ENCODE measurements at places on chromosomes 5 and 9.
A peak's percentile ranks its signal among the peaks of the same experiment; 100 is the strongest.

DNA sequence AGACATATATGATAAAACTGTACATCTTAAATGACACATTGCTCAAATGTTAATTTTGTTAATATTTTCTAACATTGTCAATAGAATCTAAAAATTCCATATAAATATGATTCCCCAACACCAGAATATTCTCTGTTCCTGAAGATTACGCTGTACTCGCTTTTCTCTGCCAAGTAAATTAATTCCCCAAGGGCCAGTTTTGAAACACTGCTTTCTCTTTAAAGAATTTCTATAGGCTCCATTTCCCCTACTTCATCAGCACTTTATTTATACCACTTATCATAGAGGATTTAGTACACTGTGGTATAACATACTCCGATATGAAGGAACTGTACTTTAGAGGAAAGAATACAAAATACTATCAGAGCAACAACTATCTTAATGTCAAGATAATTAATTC is 101.4 kb upstream of the ACOT12 start:
- DNase-seq: no peak

- DNase-seq: peak; percentile 59
Measured at GRCh38 chr9:98807814-98808195, 335 bp downstream of the GALNT12 start.

- DNase-seq: no peak
Measured at GRCh38 chr9:99253772-99254431, 31.8 kb downstream of the SEC61B start.

DNA sequence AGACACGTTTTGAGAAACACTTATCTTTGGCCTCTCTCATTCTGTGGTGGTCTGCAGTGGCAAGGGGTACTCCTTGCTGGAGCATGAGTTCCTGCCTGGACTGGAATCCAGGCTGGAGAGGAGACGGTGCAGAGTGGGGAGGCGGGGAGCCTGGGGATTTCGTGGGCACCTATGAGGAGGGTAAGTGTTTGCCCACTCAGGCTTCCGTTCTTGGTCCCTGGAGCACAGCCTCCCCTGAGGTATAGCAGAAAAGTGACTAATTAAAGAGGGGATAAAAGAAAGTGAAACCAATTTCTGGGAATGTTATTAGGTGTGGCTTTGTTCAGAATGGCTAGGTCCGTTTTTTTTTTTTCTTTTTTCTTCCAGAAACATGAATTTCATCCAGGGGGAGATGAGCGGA is 90.8 kb downstream of the ARHGAP26 start:
- DNase-seq: no peak

DNA sequence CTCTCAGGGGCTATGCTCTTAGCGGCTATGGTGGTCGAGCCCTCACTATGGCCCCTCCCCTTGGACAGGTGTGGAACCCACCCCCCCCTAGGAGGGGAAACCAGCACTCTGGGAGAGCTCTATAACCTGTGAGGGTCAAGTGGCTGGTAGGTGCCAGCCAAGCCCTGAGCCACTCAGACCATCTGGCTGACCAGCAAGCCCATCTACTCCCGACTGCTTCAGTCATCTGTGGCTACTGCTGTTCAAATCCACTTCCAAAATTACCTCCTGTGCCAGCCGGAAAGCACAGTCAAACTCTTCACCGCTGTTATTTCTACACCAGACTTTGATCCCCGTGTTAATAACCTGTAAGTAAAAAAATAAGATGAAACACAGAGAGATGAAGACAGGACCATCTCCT is 28.5 kb downstream of the NSUN2 start:
- DNase-seq: no peak

- DNase-seq: no peak
Measured at GRCh38 chr9:35651956-35652828, 1.5 kb upstream of the SIT1 start.

- DNase-seq: no peak
Measured at GRCh38 chr9:68919661-68920060, 94.3 kb downstream of the PRKACG start.

- no peak for DNase-seq
Measured at GRCh38 chr9:104506565-104506964, 2.5 kb downstream of the OR13F1 start.

- DNase-seq: no peak
Measured at GRCh38 chr5:176608937-176609723, 826 bp downstream of the GPRIN1 start.

GRCh38 chr9:38406476-38407186 is 14.1 kb downstream of the ALDH1B1 start:
- DNase-seq: no peak

GRCh38 chr5:84251503-84251902 is 133.2 kb downstream of the EDIL3 start:
- no peak for DNase-seq

- no peak for DNase-seq
Measured at GRCh38 chr9:95494022-95494415, 22.8 kb downstream of the PTCH1 start.

DNA sequence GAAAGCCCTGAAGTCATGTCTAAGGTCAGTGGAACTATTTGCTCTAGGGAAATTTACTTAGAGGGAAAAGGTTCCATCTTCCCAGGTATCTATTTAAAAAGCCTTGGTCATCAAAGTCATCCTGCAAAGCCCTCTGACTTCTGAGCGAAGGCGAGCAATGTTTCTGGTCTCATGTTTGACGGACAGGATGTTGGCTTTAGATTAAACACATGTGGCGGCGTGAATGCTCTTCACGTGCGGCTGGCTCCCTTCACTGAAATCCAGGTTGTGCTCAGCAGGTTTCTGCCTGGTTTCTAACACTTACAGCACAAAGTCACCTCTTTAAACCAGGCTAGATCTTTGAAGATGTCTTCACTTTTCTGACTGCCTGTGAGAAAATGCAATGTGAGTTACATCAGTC is 5.7 kb upstream of the ZBTB34 start:
- no peak for DNase-seq

DNA sequence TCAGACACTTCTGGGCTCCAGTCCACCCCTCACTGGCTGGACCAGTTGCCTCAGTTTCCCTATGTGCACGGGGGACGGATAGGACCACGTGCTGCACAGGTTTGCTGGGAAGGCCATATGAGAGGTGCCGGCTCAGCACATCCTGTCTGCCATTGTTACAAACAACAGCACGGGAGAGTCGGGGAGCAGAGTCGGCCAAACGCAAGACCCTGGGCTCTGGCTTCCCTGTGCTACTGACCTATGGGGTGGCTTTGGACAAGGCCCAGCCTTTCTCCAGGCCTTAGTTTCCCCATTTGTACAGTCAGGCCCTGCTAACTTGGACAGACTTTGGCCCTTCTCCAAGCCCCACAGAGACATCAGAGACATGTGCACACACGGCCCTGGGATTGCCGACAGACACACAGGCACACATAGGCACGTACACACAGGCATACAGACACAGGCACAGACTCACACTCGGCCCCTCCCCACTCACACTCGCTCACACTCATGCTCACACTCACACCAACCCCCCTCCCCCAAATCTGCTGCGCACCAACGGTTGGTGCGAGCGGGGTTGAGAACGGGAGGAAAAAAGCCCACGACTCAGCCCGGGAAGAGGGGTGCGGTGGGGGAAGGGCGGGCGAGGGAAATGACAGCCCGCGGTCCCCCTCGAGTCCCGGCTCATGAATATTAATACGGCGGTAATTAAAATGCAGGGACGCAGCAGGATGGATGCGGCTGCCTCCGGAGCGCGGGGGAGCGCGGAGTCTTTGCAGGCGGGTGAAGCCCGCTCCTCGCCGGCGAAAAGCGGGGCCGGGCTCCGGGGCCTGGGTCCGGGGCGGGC is 133.0 kb downstream of the C9orf50 start:
- DNase-seq: no peak

DNA sequence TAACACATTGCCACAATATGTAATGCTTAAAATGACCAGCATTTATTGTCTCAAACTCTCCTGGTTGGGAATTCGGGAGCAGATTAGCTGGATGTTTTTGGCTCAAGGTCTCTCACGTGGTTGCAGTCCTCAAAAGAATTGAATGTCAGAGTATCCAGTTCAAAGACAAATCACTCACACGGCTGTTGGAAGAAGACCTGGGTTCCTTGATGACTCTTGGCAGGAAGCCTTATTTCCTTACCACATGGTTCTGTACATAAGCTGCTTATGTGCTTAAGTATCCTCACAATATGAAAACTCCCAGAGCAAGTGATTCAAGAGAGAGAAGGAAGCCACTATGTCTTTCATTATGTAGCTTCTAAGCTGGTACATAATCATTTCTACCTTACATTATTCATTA is 230.3 kb upstream of the PTPRD start:
- no peak for DNase-seq

DNA sequence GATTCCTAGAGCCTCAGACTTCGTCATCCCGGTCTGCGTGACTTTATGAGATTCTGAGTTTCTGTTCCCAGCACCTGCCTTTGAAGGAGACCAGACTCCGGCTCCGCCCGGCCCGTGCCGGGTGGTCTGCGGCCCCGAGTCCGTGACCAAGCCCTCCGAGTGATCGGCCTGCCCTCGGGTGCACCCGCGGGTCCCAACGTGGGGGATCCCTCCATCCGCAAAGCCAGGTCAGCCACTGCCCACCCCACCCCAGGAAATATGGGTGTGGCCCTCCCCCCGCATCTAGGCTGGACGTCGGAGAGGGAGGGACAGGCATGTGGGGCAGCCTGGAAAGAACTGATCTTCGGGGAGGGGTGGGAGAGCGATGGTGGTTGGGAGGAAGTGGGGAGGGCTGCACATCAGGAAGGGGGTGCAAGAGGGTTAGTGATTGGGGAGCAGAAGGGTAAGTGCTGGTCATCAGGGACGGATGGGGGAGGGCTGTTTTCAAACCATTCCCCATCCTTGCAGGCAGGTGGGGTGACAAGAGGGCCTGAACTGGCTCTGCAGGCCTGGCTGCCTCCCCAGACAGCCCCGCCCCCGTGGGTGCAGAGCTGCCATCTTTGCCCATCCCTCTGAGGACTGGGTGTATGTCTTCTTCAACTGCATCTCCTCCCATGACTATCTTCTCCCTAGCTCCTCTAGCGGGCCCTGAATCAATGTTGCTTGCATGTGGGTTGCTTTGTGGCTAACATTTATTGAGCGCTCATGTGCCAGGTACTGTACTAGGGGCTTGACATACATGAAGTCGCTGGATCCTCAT is 747 bp downstream of the LRSAM1 start:
- DNase-seq: peak; percentile 70

- no peak for DNase-seq
Measured at GRCh38 chr5:160846642-160847041, 5.4 kb downstream of the ATP10B start.

- DNase-seq: no peak
Measured at GRCh38 chr9:100699668-100700067, 121.8 kb downstream of the CAVIN4 start.

- no peak for DNase-seq
Measured at GRCh38 chr9:84652496-84653120, 16.9 kb upstream of the NTRK2 start.

DNA sequence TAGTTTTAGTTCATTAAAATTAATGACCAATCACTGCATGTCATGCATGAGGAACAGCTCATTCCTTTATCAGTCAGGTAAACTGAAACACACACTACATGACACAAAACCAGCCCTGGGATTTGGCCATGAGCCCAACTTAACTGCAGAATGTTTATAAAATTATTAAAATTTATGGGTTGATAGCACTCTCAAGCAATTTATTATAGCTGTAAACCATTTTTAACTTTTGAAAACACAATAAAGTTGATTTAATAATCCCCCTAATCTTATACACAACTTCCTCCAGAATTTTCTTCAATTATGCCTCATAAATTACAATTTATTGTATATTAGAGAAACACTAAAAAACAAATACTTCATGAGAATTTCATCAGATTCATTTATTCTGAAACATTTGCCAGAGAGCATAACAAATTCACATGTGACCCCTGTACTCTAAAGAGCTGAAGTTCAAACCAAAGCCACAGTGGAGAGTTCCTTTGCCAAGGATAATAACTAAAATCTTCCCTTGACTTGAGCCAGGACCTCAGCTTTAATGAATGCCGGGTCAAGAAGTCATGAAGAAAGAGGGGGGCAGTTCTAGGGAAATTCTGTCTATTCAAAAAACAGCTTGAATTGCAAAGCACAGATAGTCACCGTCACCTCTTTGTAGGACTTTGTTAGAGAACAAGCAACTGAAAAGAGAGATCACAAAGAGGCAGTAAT is 763.7 kb upstream of the GRAMD2B start:
- peak; percentile 27 for DNase-seq

DNA sequence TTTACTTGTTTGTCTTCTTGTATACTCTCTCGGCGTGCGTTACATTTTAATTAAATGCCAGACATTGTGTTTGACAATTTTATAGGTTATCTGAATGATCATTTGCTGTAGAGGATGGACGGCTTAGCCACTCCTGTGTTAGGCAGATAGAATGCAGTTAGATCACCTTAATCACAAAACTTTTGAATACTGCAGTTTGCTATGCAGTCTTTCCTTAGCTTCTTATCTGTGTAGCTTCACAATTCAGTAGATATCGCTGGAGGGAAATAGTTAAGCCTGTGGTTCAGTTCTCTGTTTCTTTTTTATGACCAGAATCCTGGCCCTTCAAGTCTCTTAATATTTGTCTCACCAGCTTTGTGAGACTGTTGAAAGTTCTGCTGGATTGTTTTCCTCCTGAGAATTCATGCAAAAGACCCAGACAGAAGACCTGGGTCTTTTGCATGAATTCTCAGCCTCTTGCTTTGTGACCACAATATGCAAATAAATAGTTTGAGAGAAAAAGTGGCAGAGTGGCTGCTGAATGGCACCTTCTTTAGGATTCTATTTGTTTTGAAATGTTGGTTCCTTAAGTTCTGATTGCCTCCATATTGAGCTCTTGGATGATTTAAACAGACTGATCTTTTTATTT is 40.2 kb downstream of the RASA1 start:
- DNase-seq: no peak

DNA sequence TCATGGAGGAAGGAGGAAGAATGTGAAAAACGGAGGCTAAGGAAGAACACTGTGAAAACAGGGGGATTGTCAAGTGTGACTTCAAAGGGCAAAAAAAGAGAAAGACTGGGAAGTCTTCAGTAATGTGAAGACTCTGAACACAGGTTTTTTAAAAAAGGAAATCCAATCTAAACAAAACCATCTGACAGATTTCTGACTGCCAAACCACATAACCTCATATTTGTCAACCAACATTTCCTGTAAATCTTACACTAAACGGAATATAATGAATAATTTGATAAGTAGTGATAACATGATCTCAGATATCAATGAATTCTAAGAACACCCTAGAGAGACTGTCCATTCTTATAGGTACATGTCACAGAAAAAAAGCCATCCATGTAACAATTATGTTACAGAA is 124.7 kb downstream of the FBN2 start:
- DNase-seq: no peak

DNA sequence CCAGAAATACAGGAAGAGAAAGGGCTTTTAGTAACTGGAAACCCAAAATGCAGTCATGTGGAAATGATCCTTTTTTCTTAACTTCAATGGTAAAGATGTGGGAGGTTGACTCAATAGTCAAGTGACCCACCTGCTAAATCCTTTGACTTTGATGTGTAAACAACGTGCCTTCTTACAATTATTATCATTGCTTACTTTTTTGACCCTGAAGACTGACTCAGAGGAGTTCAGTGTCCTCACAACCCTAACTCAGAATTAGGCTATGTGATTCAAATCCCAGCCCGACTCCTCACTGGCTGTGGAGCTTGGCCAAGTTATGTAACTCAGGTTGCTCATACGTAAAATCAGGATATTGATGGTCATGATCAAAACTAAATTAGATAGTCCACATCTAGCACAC is 27.9 kb downstream of the ANXA1 start:
- peak; percentile 19 for DNase-seq

GRCh38 chr9:98438666-98439065 is 183.2 kb upstream of the TBC1D2 start:
- no peak for DNase-seq
